HS-27A (cell line): ENCODE measurements at places on chromosomes 5 and 9.
A peak's percentile ranks its signal among the peaks of the same experiment; 100 is the strongest.

DNA sequence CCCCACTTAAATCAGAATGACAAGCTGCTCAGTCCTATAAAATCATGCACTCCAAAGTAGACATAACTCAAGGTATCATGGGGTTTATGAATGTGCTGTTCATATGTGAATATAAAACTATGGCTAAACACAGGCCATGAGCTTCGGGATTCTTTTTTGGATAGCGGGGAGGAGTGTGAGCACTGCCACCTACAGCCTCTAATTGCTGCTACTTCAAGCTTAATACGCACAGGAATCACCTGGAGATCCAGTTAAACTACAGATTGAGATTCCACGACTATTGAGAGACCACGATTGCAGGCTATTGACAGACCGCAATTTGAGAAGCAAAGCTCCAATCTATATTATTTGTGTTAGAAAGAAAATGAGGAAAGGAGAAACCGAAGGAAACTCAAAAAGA, 231.6 kb downstream of the MCTP1 start:
- DNase-seq = no peak

- peak; percentile 43 for DNase-seq
Measured at GRCh38 chr9:3043369-3043768, 199.5 kb upstream of the PUM3 start.

- DNase-seq = no peak
Measured at GRCh38 chr5:65047948-65048690, 279.4 kb downstream of the CWC27 start.

- DNase-seq = no peak
Measured at GRCh38 chr9:126027566-126027965, 280.4 kb downstream of the PBX3 start.

DNA sequence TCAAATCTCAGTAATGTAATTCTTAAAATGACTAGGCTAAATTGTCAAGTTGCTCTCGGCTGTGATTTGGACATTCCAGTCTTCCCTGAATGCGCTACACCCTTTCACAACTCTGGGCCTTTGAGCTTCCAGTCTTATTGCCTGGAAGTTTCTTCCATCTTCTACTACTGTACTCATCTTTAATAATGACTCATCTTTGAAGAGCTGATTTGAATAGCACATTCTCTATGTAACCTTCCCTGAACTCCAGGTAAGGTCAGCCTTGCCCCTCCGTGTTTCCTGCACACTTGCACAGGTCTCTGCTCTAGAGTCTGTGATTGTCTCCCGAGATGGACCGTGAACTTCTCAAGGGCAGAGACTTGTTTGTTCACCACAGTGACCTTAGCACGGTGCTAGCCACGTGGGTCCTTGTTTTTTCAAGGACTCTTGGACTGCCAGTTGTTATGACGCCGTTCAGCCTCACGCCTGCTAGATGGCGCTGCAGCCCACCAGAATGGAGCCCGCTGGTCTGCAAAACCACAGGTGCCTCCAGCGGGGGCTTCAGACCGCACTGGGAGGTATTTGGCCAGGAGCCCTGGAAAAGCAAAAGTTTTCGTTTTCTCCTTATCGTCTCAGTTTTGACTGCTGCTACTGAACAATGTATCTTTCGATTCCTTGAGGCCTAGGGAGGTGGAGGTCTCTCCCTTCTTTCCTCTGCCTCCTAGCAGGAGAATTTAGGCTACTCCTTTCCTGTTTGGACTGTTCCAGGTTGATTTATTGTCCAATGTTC, 44.4 kb downstream of the SEC61B start:
- no peak for DNase-seq

DNA sequence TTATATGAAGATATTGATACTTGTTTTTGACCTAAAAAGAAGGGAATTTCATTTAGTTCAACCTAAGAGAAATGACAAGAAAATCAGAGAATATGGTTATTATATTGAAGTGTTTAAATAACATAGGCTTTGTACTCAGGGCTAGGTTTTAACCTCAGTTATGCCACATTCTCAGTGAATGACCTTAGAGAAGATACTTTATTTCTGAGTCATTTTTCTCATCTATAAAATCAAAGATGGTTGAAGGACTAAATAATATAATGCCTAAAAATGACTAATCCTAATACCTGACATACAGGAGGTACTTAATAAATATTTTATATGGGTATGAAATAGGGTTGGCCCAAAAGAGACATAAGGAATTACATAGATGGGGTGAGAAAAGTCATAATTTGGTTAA, 32.3 kb downstream of the DIMT1 start:
- no peak for DNase-seq

DNA sequence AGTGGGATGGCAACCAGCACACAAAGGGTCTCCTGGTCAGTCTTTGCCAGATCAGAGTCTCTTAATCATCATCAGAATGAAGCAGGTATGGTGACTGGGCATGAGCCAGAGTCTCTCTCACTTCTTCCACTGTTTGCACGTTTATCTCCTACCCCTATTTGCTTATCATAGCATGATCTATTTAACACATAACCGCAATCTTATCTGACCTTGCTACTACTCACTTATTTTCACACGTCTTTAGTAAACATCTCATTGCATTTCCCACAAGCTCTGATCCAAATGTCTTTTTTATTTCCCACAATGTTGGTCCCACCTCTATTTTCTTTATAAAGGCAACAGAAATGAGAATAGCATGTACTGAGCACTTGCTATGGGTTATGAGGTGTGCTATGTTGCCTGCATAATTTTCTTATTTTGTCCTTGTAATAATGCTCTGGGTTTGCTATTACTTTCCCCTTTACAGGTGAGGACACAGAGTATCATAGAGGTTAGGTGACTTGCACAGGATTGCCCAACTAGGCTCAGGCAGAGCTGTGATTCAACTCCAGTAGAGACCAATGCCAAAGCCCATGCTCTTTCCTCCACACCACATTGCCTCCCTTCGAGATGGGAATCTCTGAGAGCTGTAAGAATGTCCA, 39.7 kb upstream of the IL7R start:
- DNase-seq = no peak

GRCh38 chr5:23877847-23878246, 370.4 kb downstream of the PRDM9 start:
- DNase-seq = no peak

DNA sequence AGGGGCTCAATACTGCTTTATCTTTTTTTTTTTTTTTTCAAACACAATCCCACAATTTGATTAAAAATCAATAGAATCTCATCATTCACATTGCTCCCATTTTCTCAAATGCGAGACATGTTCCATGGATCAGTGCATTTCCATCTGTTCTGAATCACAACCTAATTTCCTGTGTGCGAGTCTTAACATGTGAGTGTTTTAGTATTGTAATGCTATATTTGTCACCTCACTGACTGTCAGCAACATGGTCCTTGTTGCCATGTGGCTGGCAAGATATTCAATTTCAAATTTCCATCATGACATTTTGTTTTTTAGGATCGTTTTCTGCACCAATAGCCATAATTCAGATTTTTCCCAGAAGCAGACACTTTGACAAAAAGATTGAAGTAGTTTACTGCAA, 233.2 kb upstream of the PRDM9 start:
- DNase-seq = no peak

GRCh38 chr5:173311818-173312585, 16.2 kb downstream of the STC2 start:
- no peak for DNase-seq

DNA sequence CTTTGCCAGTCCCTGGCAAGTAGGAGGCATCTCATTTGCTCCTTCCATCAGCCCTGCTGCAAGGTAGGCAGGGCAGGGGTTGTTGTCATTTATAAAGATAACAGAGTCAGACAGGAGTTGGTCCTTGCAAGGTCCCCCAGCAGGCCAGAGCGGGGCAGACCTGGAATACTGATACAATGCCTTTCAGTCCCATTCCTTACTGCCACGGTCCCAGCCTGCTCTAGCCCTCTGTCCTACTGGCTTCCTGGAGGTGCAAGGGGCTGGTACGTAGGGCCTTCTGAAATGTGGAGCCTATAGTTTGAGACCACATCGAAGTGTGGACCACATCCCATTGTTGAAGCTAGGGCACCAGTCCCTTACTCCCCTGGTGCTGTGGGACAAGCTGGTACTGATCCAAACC, 42.8 kb upstream of the PITX1 start:
- no peak for DNase-seq

GRCh38 chr9:4301971-4302427, 2.1 kb upstream of the GLIS3 start:
- DNase-seq = no peak

DNA sequence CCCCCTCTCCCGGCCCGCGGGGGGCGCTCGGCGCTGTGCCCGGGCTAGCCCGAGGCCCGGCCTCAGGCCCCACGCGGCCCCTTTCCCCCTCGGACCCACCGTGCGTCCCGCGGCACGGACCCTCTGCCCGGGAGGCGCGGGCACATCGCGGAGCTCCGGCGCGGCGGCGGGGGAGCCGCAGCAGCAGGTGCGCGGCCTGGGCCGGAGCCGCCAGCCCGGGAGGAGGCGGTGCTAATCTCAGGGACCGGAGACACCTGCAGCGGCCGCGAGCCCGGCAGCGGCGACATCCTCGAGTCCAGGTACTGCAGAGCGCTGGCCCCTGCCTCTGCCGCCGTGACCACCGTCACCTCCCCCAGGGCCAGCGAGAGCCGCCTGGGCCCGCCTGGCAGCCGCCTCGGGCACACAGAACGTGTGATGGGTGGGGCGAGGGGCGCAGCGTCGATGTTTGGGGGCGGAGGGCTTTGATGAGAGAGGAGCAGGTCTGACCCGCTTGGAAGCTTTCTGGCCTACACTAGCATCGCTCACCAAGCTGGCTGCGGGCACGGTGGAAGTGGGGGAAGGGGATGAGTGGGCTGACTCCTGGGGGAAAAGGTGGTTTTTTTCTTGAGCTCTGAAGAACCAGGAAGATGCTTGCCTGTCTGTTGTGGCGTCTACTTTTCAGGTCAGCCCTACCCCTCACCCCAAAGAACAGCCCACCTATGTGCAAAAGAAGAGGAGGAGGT, 524 bp downstream of the CYFIP2 start:
- DNase-seq = no peak

DNA sequence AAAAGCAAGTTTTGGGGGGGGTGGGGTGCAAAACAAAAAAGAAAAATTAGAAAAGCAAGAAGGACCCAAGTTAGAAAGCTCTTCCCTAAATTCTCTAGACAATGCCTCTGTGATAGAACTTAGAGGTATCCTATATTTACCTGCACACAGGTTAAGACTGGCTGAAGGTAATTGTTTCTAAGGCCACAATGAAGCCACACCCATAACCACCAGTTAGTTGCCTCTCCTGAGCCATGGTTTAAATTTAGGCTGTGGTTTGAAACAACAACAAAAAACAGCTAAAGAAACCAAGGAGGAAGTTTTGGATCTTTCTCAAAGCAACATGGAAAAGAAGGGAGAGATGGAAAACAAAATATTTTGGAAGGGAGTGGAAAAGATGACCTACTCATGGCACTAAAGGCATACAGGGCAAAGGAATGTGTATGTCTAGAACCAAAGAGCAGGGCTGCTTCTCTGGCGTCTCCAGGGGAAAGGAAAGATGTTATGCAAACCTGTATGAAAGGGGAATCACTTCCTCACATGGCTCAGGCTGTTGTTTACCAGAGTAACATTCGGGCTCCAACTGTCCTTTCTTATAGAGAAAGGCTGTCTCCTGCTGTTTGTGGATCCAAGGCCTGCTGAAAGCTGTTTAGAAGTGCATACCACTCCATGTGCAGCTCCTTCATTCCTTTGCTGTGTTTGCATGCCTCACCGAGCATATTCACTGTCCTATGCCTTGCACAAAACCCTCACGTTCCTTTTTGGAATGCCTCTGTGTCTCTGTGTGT, 408.9 kb upstream of the MPDZ start:
- DNase-seq = no peak

DNA sequence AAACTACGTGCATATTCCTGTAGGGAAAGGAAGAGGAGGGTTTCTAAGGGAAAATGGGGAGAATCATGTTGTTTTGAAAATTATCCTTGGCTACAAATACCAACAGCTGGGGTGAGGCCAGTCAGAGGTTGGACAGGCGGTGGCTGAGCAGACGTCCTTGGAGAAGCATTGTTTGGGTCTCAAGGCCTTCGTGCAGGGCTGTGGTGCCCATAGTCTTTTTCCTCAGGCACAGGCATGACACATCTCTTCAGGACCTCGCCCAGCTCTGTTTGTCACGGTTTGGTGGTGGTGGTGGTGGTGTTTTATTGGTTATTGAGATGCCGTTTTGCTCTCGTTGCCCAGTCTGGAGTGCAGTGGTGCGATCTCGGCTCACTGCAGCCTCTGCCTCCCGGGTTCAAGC, 27.8 kb upstream of the EGFL7 start:
- no peak for DNase-seq

- DNase-seq = no peak
Measured at GRCh38 chr5:87231037-87231808, 36.5 kb upstream of the RASA1 start.

DNA sequence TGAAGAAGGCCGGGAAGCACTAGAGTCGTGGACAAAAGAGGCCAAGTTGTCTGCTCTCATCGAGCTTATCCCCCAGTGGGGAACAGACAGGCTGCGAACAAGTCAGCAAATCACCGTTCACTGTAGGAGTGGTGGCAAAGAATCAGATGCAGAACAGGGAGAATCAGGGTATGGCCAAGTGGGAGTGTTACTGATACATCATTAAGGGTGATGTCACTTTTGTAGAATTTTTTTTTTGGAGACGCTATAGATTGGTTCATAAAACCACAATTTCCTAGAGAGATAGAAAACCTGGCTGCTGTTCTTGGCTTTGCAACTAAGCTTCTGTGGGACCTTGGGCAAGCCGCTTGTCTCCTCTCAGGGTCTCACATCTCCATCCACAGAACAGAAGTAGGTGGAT, 21.3 kb downstream of the SPRY4 start:
- DNase-seq = no peak

DNA sequence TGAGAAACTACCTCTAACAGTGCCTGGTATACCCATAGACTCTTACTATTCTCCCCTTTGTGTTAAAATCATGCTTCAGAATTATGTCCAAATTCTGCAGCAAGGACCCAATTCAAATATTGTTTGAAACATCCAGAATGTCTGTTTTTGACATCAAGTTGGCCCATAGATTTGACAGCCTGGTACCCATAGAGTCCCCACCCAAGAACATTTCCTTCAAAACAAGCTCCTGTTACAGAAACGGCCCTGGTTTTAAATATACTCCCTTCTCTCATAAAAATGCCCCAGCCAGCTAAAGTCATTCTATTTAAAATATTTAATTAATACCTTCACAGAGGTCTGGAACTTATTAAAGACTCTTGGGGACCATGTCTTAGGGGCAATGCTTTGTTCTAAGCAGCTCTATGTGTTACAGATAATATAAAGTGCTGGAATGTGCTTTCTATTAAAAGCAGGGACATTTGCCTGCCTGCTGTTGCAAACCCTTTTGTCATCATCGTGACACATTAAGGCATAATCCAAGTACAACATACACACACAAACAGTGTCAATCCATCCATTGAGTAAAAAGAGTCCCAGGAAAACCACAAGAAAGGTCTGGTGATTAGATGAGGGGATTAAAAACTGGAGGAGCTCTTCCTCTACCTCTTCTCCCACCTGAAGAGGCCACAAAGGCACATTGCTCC, 321.7 kb downstream of the MLLT3 start:
- DNase-seq = no peak

DNA sequence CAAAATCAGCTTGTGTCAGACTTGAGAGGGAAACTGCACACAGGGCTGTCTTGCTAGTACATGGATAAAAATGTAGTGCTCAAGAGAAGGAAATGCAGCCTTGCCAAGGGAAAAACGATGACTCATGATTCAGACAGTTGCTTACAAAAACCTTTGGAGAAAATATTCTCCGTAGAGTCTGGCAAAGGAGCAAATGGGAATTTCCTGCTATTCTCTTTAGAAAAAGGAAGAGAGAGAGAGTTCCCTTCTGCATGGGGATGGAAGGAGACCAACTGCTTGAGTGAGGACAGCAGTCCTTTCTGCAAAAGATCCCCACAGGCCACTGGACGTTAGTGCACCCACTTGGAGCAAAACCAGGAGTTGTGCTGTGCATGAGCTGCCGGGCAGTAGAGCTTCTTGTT, 7.6 kb downstream of the IFNB1 start:
- DNase-seq = peak; percentile 64

GRCh38 chr5:92860061-92860460, 721.0 kb downstream of the NR2F1-AS1 start:
- no peak for DNase-seq
